Pons (tissue), 1 donor: ENCODE measurements at places on chromosomes 13 and 19.

- no peak for DNase-seq
Observed at GRCh38 chr13:48317511-48318376, 14.2 kb downstream of the RB1 start.

DNA sequence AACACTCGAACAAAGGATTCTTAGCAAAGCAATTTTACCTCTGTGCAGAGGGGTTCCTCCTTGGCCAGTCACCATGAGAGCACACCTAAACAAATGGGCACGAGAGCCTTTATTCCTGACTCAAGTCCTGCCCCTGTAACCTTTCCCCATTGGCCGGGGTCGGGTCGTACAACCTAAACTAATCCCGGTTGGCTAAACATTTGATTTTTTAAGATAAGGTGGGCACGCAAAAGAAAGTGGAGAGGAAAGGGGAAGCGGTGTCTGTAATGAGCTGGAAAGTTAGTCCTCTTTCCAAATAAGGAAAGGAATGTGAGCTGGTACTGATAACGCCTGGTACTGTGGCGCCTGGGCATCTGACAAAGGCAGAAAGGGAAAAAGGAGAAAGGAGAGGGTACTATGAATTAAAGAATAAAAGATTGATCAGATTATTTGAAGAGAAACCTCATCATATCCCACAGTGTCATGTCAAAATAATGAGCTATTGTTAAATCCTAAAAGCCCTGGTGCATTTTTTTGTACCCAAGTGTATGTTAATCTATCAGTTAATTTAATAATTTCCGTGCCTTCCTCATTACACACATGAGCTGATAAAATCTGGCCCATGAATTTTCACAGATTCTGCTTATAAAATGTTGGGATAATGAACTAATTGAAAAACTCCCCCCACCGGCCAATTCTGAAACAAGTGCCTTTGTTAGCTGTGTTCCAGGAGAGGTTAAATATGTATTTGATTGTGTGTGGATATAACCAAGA lies 335.7 kb downstream of the RFC3 start:
- DNase-seq: no peak

DNA sequence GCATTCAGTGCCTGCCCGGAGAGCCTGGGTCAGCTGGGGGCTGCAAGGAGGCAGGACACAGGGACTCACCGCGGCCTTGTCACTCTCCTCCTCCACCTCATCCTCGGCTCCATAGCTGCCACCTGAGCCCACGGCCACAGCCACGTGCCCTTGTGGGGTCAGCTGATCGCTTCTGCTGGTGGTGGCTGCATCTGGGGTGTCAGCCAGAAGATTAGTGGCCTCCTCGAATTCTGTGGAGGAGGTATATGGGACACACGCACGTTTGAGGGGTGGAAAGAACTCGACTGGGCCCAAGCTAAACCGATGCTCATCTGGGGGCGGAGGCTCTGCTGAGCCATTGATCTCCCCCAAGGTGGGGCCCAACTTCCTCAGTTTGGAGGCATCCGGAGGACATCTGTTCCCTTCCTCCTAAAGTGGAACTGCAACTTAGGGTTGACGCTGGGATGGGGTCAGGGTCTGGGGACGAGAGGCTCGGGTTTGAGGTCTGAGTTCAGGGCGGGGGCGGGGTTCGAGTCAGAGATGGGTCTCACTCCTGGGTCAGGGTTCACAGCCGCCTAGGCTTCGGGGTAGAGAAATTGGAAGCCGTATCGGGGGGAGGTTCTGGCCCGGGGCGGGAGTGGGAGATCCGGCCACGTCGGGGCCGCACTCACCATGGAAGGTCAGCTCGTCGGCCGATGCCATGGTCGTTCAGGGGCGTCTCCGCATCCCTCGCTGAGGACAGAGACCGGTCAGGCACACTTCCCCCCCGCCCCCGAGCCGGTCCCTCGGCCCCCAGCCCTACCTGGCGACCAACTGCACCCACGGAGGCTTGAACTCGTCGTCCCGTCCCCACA lies 493 bp downstream of the YIPF2 start:
- DNase-seq: no peak

DNA sequence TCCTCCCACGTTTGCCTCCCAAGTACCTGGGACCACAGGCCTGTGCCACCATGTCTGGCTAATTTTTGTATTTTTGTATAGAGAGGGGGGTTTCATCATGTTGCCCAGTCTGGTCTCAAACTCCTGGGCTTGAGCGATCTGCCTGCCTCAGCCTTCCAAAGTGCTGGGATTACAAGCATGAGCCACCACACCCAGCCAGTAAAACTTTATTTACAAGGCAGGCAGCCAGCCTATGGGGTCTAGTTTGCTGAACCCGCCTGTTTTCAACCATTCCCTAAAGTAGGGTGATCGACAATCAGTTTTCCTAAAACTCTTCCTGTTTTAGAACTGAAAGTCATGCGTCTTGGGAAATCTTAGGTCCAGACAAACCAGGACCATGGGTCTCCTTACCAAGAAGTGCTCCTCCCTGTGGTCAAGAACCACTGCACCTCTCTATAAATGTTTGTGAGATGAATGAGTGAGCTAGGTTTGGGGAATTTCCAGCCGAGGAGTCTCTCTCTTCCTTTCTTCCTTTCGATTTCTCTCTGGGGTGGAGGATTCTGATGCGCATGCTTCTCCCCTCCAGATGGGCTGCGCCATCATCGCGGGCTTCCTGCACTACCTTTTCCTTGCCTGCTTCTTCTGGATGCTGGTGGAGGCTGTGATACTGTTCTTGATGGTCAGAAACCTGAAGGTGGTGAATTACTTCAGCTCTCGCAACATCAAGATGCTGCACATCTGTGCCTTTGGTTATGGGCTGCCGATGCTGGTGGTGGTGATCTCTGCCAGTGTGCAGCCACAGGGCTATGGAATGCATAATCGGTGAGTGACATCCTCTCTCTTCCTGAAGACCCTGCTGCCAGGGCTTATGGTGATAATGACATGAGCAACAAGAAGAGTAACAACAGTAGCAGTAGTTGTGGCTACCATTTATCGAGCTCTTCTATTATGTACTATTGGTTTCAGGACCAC lies 38.7 kb downstream of the ADGRE1 start:
- DNase-seq: peak; percentile 2

GRCh38 chr13:44678197-44678596 lies 102.1 kb upstream of the TSC22D1 start:
- DNase-seq: no peak

DNA sequence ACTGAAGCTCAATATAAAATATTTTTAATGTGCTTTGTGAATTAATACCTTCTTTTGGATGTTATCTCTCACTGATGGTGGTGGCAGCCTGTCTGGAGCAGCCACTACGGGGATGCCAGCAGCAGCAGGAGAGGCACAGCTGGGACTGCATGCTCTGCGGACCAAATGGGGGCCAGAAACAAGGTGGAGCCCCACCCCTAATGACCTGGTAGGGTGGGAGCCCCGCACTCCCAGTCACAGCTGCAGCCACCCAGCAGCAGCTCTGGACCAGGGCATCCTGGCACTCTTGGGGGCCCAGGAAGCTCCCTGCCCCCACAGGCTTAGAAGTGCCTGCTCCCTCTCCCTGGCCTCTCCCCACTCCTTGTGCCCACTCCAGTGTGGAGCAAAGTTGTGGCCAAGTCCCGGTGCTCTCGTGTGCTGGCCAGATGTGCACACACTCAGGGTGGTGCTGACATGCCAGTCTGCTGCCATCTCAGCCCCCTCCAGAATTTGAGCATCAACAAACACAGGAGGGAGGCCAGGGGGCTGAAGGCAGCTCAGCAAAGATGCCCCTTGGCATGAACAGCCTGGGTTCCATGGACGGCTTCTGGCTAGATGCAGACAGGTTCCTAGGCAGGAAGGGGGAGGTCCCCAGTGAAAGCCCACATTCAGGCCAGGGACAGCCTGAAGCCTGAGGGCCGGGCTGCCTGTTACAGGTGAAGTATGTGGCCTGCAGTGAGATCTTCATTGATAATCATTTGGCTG lies 696.7 kb upstream of the SLITRK5 start:
- DNase-seq: no peak

GRCh38 chr19:47719047-47719859 lies 6.0 kb downstream of the EHD2 start:
- peak; percentile 37 for DNase-seq

DNA sequence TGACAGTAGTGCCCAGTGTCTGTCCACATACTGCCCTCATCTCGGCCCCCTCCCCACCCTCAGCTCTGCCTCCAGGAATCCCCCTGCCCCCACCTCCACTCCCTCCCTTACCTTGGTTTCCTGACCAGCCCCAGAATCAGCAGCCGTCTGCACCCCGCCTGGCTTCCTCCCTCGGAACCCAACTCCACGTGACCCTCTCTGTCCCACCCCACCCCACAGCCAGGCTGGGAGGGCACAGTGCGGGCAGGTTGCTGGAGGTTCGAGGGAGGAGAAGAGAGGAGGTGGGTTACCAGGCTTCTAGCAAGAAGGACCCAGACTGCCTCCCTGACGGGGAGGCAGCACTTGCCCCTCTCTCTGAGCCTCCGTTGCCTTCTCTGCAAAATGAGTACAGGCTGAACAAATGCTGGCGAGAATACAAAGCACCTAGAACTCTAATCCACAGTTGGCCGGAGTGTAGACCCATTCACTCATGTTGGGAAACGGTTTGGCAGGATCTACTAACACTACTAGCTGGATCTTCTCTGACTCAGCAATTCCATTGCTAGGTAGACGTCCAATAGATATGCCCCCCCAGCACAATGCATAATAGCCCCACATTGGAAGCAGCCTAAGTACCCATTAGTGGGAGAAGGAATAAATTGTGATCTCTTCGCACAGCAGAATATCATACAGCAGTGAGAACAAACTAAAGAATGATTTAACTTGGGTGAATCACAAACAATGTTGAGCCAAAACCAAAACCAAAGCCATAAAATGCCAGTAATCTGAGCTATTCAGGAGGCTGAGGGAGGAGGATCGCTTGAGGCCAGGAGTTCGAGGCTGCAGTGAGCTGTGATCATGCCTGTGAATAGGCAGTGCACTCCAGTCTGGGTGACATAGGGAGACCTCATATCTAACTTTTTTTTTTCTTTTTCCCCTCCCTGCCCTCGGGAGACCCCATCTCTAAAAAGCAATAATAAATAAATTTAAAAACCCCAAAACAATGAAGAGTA lies at the start of gene RASAL3:
RASAL3 (minus strand) TSS at position 151 of the 992 bp plus-strand sequence. CDS start 186 bp downstream, outside the sequence.
- no peak for DNase-seq

- no peak for DNase-seq
Observed at GRCh38 chr13:39910833-39911232, 255.4 kb downstream of the COG6 start.

DNA sequence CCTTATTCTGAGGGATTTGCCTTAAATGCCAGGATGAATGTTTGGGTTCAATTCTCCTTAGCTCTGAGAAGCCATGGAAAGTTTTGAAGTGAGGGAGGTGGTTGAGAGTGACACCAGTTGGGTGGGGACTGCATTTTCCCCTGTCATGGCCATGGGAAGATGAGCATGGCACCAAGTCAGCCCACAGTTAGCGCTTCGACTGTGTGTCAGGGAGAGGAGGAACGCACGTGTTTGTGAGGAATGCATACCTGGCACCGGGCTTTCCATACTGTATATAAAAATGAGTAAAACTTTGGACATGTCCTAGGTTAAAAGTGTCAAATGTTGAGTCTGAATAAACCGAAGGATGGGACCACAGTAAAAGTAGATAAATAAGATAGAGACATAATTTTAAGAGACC lies 187.5 kb upstream of the KL start:
- DNase-seq: no peak

GRCh38 chr13:35131471-35131870 lies 189.4 kb downstream of the NBEA start:
- no peak for DNase-seq

DNA sequence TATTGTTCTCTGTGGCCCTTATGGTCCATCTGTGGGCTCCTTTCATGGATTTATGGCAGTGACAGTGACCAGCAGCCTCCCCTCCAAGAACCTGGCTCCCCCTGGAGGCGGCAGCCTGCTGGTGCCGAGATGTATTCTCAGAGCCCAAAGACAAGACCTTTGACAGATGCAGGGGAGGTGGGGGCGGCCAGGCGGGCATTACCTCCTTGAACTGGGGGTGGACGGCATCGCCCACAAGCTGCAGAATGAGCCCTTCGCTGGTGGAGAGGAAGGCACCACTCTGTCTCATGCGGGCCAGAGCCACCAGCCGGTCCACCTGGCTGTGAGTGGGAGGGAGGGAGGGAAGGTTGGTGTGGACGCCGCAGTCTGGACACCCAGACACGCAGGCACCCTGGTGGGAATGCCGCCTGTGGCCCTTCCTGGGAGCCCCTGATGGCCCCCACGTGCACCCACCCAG lies 6.6 kb downstream of the ISOC2 start:
- DNase-seq: peak; percentile 80

GRCh38 chr19:18898081-18898606 lies 2.2 kb upstream of the CERS1 start:
- no peak for DNase-seq

DNA sequence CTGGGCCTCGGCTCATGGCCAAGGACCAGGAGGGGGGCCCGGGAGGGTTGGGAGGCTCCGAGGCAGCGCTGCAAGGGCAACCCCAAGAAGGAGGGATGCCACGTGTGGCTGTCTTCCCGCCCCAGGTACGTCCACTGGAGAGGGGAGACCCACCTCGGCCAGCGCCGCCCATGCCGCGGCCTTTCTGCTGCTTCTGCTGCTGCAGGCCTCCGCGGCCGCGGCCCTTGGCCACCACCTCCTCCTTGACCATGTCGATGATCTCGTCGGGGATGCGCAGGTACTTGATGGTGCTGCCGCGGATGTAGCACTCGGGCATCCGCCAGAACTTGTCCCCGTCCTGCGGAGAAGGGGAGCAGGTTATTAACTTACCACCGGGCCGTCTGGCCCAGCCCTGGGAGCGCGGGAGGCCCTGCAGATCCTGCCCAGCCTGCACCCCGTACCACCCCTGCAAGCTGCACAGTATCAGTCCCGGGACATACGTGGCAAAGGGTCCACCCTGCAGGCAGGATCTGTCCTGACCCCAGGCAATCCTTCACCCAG lies 13.3 kb downstream of the LSM4 start:
- DNase-seq: no peak

DNA sequence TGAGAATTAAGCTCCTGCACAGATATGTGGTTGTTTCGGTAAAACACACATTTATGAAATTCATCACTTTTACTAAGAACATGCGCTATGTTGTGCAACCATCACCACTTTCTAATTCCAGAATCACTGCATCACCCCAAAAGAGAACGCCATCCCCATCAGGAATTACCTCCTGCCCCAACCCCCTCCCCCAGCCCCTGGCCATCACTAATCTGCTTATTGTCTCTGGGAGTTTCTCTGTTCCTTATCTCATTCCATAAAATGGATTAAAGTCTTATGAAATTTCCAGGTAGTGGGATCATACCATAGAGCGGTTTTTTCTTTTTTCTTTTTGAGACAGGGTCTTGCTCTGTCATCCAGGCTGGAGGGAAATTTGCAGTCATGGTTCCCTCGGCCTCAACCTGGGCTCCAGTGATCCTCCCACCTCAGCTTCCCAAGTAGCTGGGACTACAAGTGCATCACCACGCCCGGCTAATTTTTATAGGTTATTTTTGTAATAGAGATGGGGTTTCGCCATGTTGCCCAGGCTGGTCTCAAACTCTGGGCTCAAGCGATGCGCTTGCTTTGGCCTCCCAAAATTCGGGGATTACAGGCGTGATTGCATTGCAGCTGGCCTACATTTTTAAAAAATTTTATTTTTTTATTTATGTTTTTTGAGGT lies 3.5 kb downstream of the ZSCAN5B start:
- DNase-seq: no peak
